ENCODE measurements at places on chromosomes 7 and 10.

- no peak for DNase-seq
Observed at GRCh38 chr7:100155553-100156317, 2.8 kb downstream of the TRAPPC14 start.

GRCh38 chr10:131571865-131572264, 260.3 kb upstream of the TCERG1L start:
- DNase-seq = no peak

GRCh38 chr10:122373721-122374120, 787 bp upstream of the PLEKHA1 start:
- DNase-seq = no peak

GRCh38 chr7:21587139-21587784, 44.4 kb downstream of the DNAH11 start:
- no peak for DNase-seq

GRCh38 chr7:93148727-93149126, 542 bp upstream of the SAMD9L start:
- DNase-seq = no peak

- DNase-seq = no peak
Observed at GRCh38 chr7:150317748-150318444, 5.3 kb upstream of the LRRC61 start.

- DNase-seq = no peak
Observed at GRCh38 chr7:74286131-74286530, 3.1 kb upstream of the CLIP2 start.

- DNase-seq = peak; percentile 90
Observed at GRCh38 chr7:77415823-77416620, at the start of gene GSAP. Gene GSAP, minus strand, starts transcription at chr7:77416349. Its CDS starts 28 bp downstream, at chr7:77416321.

DNA sequence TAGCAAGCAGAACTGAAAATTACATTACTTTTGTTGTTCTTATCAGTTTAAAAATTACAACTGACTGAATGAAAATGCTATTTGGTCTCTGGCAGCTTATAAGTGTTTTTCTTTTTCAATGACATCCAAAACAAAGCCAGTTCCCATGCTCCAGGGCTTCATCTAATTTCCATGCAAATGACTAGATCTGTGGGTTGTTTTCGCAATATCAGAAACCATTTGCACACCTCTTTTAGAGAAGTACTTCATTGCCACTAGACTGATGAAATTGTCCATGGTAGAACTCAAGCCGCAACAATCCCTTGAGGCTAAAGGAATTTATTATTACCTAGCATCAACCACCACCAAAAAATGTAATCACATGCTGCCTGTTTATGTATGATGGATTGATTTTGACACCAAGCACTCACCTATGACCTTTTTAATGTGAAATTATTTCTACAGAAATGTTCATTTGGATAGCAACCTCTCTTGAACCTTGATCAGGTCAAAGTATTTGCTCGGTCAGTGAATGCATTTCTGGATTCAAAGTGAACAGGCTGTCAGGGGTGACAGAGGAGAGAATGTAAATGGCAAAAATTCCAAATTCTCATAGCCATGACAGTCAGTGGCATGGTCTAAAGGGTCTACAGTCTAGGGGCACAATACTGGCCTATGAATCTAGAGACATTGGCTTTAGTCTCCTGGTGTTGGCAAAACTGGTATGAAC, 769.3 kb downstream of the SORCS1 start:
- DNase-seq = no peak

- DNase-seq = no peak
Observed at GRCh38 chr10:128627811-128628210, 501.6 kb upstream of the MKI67 start.
